ENCODE measurements at places on chromosomes 3 and 15.
A peak's percentile ranks its signal among the peaks of the same experiment; 100 is the strongest.

GRCh38 chr15:88748081-88748480 is 55.2 kb upstream of the ACAN start:
- no peak for DNase-seq

- no peak for DNase-seq
Observed at GRCh38 chr3:186826410-186826975, 16.0 kb upstream of the ADIPOQ start.

- no peak for DNase-seq
Observed at GRCh38 chr3:111103807-111104206, 32.2 kb downstream of the NECTIN3 start.

- no peak for DNase-seq
Observed at GRCh38 chr3:56926243-56926946, 124.6 kb upstream of the ARHGEF3 start.

DNA sequence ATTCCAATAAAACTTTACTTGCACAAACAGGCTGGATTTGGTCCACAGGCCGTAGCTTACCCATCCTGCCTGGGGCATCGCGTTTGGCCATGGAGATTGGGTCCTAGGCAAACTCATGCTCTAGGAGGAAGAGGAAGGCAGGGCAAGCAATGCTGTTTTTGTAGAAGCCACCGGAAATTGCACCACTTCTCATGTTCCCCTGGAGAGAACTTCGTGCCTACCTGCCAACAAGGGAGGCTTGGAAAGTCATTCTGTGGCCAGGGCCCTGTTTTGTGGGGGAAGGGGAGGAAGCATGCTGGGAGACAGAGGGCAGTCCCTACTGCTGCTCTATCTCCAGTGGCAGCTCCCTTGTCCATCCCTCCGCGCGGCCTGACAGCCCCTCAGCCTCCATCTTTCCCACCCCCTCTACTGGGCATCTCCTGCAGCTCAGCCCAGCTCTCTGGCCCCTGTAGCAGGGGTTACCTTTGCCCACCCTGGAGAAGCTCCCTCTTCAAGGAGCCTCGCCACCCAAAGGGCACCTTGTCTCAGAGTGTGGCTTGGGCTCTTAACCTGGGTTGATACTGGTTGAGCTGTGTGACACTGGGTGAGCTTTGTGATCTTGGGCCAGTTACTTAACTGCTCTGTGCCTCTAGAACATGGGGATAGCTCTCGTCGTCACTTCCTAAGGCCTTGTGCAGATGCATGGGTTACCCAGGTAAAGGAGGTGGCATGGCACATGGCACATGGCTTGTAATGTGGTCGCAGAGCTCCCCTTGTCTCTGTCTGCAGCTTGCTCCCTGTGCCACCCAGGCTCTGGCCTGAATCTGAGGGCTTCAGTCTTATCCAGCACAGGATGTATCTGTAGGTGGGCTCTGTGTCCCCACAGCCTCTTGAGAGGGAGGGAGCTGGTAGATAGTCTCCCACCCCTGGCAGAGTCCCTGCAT is 6.1 kb downstream of the ABTB1 start:
- DNase-seq = no peak

GRCh38 chr3:54131026-54131605 is 8.8 kb downstream of the CACNA2D3 start:
- DNase-seq = no peak

DNA sequence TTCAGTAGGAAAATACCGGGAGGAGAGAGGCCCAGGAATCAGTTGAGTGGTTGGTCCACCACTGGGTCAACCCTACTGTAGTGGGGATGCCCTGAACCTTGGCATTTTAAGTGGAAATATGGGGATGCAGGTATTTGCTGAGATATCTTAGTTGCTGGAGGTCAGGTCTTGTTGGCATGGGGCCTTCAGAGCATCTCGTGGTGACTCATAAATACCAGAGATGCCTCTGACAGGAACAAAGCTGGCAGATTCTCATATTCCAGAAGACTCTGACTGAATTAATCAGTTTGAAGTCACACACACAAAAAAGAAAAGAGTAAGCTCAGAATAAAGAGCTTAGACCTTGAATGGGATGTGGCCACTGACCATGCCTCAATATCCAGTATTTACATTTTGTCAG is 91.6 kb downstream of the CACNA2D3 start:
- DNase-seq = no peak

DNA sequence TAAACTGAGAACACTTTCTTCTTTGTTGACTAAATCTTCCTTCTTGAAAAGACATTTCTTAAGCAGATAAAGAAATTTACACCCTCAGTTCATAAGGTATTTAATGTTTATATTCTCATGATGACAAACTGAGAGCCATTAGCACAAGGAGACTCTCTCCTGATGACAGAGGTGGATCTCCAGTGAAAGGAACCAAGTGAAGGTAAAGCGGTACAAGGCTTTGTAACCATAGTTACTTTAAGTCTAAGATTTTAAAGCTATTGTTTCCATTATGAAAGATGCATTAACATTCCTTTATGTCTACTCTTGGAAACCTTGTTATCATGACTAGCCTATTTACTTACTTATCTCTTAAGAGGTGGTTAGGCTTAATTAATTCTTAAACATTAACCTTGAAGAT is 737.1 kb downstream of the MECOM start:
- no peak for DNase-seq

GRCh38 chr3:164479978-164480377 is 598.3 kb downstream of the SI start:
- DNase-seq = no peak

DNA sequence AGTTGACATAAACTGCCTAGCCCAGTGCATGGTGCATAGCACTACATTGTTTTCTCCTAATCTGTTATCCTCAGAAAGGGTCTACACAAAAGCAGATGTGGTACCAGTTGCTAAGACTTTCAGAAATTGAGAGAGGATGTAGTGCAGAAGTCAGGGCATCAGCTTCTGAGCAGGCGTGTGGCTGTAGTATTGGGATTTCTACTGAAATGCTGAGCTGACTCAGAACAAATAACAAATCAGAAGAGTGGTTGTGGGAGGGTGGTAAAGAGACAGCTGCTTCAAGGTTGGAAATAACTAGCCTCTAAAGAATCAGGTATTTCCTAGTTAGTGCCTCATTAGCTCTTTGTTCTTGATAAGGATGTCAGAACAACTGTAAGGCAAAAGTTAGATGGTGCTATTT is 161.3 kb downstream of the AKAP13 start:
- no peak for DNase-seq

DNA sequence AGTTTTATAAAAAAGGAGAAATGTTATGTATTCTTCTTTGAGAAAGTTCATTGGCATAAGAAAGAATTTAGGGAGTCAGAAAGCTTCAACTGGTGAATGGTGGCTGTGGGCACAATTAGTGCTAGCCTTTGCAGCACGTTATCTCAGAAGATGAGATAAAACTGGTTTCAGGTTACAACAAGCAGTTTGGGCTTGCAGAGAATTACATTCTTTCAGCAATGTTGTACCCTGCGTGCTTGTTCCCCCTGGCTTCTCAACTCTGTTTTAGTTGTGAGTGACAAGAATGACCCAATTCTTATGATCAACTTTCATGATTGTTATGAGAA is 31.6 kb upstream of the ACP3 start:
- no peak for DNase-seq

- DNase-seq = no peak
Observed at GRCh38 chr3:149654188-149654601, 3.6 kb downstream of the WWTR1 start.

DNA sequence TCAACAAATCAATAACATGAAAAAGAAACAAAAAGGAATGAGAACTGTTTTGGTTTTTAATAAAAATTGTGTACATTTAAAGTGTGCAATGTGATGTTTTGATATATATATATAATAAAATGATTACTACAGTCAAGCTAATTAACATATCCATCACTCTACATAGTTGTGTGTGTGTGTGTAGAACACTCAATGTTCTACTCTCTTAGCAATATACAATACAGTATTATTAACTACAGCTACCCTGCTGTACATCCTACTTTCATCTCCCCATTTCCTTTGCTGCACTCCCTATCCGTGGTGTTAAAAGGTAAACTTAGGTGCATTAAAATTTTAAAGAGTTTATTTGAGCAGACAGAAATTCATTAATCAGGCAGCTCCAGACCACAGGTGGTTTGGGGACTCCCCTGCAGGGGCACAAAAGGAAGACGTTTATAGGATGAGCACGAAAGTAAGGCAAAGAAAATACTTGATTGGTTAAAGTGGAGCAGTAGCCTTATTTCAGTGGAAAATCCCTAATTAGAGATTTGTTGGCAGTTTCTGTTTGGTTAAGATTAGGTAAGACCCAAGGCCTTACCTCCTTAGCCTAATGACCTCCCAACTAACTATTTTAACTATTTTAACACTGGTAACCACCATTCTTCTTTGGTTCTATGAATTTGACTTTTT is 61.8 kb upstream of the SNRK start:
- no peak for DNase-seq

DNA sequence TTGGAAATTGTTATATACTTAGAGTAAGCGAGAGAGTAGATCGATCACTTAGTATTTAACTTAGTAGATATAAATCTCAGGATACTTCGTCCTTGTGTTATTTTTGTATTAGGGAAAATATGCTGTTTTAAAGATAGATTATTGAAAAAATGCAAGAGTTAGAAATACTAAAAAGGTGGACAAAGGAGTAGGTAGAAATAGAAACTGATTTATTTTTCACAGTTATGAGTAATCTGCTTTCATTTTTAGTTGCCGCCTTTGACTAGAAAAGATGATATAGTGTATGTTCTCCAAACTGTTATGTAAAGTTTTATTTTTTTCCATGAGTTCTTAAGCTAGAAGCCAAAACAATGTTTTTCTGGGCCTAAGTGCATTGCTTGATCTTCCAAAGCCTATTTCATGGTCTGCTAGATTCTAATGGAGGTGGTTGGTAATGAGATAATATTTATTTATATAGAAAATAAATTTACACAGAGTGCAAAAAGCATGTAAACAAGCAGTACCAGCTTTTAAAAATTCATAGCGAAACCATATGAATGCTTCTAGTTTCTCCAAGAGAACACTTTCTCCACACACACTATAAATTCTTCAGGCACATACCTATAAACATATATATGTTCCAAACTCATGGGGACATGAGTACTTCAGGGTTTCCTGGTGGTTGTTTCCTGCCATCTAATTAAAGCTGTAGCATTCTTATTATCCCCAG is 61.1 kb downstream of the DIPK2A start:
- no peak for DNase-seq

DNA sequence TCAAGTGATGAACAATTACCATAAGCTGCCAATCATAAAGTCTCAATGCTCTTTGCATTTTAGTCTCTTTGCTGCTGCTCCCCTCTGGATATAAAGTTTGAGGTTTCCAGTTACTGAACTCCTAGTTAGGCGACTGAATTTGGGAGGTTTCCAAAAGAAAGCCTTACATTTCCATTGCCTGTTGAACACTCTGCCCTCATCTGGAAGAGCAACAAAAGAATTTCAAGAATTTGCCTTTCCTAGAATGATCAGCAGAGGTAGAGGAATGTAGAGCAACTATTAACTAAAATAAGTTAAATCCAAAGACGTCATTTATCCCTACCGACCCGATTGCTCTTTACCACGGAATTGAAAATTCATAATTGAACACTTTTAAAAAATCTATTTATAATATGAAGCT is 53.4 kb upstream of the PRICKLE2 start:
- DNase-seq = no peak

- DNase-seq = no peak
Observed at GRCh38 chr3:101989578-101990200, 140.4 kb downstream of the NFKBIZ start.

GRCh38 chr3:160856450-160856849 is 100.4 kb downstream of the PPM1L start:
- DNase-seq = no peak

GRCh38 chr3:134836921-134837320 is 41.9 kb downstream of the EPHB1 start:
- DNase-seq = no peak

DNA sequence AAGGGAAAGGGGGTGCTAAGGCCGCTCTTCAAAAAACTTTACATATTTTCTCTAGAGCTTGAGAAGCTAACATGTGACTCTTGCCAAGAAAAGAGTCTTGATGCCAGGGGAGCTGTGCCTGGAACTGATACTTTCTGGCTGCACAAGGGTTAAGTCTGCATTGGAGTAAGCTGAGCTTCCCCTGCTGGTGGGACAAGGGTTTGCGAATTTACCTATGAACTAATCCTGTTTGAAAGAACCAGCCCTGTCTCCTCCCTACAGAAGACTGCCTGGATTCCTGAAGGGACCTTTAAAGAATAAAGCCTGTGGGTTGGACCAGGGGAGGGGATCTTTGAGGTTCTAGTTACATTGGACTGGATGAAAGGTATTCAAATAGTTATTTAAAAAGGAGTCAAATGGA is 58.3 kb upstream of the EPHA3 start:
- DNase-seq = no peak

- DNase-seq = no peak
Observed at GRCh38 chr3:58962040-58962651, 87.7 kb downstream of the CFAP20DC start.

GRCh38 chr3:195101001-195101583 is 169.9 kb downstream of the XXYLT1 start:
- DNase-seq = no peak

DNA sequence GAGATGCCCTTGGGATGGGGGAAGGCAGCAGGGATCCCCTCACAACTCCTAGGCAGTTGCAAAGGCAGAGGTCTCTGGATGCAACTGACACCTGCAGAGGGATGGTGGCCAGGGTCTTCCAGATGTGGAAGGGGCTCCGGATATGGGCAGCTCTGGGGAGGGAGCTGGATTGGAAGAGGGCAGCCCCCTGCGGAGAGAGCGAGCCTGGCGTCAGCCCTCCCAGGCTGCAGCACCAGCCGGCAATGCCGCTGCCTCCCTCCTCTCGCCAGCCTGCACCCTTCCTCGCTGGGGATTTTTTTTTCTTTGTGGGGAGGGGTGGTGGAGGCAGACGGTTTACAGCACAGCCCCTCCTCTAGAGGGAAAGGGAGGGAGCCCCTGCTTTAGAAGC is 1.6 kb downstream of the INSYN1 start:
- DNase-seq = no peak

- DNase-seq = no peak
Observed at GRCh38 chr3:197958346-197958745, 1.7 kb upstream of the LMLN start.

DNA sequence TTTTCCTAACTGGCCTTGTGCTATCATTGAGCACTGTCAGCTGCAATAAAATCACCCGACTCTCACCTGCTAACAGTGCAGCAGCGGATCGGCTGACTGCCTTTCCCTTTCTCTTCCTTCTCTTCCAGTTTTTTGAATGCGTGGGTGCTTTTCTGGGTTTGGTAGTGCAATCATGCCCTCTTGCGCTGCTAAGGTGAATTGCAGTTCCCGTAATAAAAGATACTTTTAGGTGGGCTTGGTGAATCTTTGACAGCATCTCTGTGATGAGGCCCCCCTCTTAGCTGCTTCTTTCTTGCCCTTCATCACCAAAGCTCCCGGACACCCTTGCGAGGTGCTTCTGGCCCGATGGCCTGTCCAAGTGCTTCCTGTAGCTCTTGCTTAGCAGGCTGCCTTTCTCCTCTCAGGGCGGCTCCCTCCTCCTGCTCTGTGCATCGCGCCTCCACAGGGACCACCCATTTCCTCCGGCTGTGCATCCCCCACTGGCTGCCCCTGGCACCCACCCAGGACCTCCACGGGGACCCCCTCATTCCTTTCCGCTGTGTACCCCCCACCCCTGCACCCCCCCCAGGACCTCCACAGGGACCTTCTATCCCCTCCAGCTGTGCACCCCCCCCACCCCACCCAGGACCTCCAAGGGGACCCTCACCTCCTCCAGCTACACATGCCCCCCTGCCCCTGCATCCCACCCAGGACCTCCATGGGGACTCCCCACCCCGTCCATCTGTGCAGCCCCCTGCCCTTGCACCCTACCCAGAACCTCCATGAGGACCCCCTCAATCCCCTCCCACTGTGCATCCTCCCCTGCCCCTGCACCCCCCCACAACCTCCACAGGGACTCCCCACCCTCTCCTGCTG is 50.8 kb upstream of the RPL32 start:
- peak; percentile 37 for DNase-seq

Measured in activated CD4-positive, alpha-beta T cell treated with anti-CD3 and anti-CD28 coated beads for 4 hours (primary cell).